ENCODE measurements at places on chromosomes 13 and 19.

GRCh38 chr13:44764302-44764692 lies 188.2 kb upstream of the TSC22D1 start:
- DNase-seq, result no peak

DNA sequence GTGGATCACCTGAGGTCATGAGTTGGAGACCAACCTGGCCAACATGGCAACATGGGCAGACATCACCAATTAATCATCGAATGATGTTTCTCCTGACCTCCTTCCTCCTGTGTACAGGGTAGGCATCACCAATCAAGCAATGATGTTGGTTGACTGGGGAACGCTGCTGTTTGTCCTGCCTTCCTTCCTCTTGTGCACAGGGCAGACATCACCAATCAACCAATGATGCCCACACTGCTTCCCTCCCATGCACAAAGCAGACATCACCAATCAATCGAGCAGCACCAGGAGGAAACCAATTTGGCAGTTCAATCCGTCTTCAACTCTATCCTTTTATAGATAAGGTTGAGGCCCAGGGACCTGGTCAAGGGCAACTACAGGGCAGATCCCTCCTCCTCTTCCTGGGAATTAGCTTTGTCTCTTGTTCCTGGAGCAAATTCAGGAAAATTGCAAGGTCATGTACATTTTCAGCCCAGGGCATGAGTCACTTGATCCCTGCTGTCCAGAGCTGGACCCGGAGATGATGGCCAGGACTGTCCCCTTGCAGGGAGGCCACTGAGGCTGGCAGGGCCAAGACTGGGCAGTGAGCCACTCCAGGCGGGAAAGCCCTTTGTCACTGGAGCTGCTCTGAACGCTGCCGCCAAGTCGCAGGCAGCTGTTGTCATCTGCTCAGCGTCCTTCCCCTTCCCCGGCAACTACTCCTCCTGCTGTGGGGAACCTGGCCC lies 5.3 kb upstream of the CSNK1G2 start:
- DNase-seq, result no peak

GRCh38 chr13:111329641-111330040 lies 9.2 kb downstream of the TEX29 start:
- DNase-seq, result no peak

- DNase-seq, result no peak
Measured at GRCh38 chr13:41962994-41963393, 2.1 kb upstream of the VWA8 start.

- no peak for DNase-seq
Measured at GRCh38 chr13:99553033-99553432, 51.8 kb downstream of the TM9SF2 start.

- no peak for DNase-seq
Measured at GRCh38 chr19:9916719-9917118, 19.6 kb downstream of the OLFM2 start.

- DNase-seq, result peak; percentile 21
Measured at GRCh38 chr13:23570099-23570920, at the start of gene TNFRSF19. Gene TNFRSF19, plus strand, starts transcription at chr13:23570412. Its CDS starts 19,772 bp downstream, at chr13:23590184.

DNA sequence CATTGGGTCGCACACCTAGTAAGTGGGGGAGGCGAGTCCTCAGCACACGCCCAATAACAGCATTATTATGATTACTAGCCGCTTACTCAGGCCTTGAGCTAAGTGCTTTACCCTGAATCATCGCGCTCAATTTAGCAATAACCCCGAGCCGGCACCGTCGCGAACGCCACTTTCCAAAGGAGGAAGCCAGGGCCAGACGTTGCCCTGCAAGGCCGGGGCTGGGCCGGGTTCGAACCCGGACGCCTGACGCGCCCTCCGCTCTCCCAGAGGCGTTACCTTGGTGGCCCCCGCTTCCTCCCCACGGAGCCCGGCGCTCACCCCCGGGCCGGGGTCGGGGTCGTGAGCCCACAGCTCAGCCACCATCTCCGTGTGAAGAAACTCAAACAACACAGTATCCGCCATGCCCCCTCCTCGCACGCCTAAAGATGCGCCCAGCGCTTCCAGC lies at the start of gene TRAPPC6A:
TRAPPC6A (minus strand) TSS at position 421 of the 445 bp plus-strand sequence; CDS start at position 402, 19 bp downstream.
- peak; percentile 45 for DNase-seq

GRCh38 chr19:1486720-1487575 lies 3.2 kb downstream of the PCSK4 start:
- DNase-seq, result no peak

DNA sequence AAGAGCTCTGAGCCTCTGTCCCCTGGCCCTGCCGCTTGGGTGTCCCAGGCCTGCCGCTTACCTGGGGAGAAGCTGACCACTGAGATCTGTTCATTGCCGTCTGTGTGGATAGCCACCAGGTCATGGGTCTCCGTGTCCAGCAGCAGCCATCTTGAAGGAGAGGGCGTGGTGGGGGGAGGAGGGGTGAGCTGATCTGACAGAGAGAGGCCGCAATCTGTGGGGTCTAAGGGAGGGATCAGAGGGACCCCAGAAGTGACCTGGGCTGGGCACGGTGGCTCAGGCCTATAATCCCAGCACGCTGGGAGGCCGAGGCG lies 14.6 kb upstream of the GPR4 start:
- DNase-seq, result no peak

DNA sequence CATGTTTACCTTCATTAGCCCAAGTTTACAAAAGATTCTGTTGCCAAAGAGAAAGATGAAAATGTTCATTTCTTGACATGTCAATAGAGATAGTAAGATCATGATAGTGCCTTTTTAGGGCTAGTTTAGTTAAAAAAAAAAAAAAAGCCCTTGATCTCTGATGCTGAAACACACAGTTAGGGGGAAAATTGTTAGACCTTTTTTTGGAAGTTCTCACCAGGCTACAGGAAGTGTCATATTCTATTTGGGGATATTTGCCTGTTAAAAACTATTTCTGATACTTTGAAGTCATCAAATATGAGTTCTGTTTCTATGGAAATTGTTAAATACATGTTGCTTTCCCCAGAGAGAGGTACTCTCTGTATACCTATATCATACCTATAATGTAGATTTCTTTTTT lies 21.6 kb downstream of the SLAIN1 start:
- DNase-seq, result no peak

- DNase-seq, result peak; percentile 3
Measured at GRCh38 chr13:32783067-32783466, 196.8 kb downstream of the PDS5B start.

GRCh38 chr19:40006273-40006691 lies 9.4 kb downstream of the ZNF546 start:
- no peak for DNase-seq

GRCh38 chr13:105740739-105741138 lies 794.7 kb downstream of the EFNB2 start:
- no peak for DNase-seq

GRCh38 chr19:45140533-45140932 lies 20.2 kb downstream of the NKPD1 start:
- DNase-seq, result no peak

DNA sequence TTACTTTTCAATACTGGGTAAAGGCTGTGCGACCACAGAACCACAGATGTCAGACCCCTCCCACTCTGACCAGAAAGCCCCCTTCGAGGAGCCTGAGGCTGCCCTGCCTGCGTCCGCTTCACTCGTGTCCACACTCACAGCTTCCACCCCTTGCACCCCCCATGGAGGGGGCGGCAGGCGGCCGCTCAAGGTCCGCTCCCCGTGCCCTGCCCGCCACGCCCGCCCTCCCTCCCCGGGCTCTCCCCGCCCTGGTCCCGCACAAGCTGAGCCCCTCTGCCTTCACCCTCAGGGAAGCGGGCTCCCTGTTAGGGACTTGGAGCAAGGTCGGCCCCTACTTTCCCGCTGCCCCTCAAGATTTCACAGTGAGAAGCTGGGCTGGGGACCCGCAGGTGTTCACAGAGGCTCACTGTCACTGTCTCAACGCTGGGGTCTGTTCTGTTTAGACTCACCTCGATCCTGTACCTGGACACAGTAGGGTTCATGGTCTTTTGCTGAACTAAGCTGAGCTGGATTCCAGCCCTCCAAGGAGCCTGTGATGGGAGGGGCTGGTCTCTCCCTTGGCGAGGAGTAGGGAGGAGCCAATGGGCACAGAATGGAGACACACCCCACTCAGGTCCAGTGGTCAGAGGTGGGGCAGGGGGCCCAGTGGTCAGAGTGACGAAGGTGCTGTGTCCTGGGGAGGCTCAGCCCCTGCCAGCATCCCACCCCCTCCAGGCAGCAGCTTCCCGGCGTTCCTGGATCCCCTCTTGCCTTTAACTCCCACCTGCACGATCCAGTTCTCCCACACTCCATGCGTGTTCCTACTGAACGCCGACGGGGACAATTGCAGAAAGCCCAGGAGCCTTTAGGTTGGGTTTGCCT lies 69.5 kb downstream of the SPACA7 start:
- no peak for DNase-seq

DNA sequence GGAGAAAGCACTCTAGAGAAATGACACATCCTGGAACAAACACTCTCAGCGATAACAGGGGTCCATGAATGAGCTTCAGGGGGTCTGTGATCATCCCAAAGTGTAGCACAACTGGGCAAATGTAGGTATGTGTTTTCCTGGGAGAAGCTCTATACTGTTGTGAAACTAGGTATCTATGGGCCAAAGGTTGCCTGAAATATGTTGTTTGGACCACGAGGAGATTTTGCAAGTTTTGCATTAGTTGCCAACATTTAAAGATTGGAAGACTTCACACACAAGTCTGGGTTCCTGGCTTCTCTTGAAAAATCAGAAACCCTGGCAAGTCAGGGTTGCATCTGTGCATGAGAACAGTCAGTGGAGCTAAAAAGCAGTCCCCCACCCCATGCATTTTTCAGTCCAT lies 26.7 kb upstream of the POU2F2 start:
- no peak for DNase-seq

DNA sequence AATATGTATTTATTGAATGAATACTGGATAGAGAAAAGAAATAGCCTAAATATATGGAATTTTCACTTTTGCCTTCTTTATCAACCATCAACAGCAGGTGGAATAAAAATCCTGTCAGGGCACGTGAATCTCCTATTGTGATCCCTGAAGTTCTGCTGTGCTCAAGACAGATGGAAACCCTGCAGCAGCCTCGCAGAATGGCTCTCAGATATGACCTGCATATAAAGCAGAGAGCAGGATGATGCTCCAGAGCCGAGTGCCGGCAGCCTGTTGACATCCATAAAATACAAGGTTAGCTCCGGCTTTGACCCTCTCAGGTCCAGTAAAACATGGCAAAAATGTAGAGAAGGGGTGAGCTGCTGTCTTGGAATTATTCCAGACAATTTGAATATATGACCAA lies 659.3 kb downstream of the DIAPH3 start:
- DNase-seq, result no peak

DNA sequence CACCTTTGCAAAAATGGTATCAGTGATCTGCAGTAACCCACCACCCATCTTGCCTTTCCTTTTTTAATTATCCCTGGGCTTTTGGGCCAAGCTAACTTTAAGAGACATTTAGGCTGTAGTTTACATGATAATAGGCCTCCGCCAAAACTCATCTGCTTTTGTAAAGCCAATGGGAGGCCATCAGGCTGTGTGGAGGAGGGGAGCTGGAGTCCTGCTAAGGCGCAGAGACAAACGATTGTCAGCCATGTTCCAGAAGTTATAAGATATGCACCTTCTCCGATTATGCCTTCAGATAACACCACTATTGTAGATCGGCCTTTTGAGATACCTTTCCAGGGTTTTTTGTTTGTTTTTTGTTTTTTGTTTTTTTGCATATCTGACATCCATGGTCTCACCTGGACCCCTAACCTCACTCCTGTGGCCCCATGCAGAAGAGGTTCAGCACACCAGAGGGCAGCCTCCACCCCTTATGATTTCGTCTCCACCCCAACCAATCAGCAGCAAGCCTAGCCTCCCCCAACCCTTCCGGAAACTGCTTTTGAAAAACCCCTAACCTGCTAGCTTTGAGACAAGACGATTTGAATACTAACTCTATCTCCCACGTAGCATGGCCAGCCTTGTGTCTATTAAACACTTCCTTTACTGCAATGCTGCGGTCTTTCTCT lies 113.9 kb upstream of the UBL3 start:
- no peak for DNase-seq

DNA sequence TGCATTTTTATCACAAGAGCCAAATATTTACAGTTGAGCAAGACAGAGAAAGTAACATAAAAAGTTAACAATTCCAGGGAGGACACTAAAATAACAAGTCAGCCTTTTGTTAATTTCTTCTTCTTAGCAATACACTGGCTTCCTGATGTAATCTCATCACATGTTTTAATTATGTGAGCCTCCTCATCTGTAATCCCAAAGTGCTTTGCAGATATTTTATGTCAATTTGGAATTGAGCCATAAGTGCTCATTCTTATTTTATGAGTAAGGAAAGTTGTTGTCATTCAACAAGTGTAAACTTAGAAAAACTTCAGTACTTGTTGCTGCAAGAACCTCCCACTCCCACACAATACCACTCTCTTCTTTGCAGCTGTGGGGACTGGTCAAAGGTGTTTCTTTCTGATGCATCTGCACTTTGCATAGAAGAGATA lies 223.6 kb downstream of the GPC6 start:
- peak; percentile 5 for DNase-seq

DNA sequence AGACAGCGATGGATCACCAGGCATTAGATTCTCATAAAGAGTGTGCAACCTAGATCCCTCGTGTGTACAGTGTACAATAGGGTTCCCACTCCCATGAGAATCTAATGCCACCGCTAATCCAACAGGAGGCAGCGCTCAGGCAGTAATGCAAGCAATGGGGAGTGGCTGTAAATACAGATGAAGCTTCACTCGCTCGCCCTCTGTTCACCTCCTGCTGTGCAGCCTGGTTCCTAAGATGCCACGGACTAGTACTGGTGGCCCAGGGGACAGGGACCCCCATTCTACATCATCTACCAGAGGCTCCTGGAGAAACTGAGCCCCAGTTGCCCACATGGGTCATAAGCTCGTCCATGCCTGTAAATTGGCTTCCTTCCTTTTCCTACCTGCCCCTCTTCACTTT lies 8.0 kb downstream of the CLEC4M start:
- no peak for DNase-seq

DNA sequence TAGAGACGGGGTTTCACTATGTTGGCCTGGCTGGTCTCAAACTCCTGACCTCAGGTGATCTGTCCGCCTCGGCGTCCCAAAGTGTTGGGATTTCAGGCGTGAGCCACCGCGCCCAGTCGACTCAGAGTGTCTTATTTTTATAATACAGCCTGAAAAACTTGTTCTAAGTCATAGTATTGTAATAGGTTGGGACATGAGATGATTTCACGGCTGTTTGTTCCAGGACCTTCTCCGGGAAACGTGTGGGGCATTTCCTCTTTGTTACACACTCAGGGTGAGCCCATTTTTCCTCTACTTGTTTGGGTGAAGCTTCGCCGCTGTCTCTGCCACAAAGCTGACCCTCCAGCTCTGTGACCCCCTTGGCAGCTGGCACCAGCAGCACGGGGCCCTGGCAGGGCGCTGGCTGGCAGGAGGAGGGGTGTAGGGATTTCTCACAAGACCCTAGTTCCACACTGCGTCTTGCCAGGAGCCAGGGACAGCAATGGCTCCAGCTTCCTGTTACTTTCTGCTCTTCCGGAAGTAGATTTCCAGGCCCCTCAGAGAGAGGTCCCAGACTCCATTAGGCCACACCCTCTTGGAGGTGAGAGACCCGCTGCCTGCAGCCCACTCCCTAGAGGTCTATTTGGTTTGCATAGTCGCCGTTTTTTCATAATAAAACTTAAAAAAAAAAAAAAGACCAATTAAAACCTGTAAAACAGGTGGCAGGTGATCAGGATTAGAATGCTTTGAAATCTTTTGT lies 15.6 kb downstream of the FGF21 start:
- no peak for DNase-seq

GRCh38 chr19:48674921-48675824 lies 2.4 kb upstream of the NTN5 start:
- DNase-seq, result no peak

All from AG09309 (cell line).